ENCODE measurements at places on chromosomes 7 and 10.

DNA sequence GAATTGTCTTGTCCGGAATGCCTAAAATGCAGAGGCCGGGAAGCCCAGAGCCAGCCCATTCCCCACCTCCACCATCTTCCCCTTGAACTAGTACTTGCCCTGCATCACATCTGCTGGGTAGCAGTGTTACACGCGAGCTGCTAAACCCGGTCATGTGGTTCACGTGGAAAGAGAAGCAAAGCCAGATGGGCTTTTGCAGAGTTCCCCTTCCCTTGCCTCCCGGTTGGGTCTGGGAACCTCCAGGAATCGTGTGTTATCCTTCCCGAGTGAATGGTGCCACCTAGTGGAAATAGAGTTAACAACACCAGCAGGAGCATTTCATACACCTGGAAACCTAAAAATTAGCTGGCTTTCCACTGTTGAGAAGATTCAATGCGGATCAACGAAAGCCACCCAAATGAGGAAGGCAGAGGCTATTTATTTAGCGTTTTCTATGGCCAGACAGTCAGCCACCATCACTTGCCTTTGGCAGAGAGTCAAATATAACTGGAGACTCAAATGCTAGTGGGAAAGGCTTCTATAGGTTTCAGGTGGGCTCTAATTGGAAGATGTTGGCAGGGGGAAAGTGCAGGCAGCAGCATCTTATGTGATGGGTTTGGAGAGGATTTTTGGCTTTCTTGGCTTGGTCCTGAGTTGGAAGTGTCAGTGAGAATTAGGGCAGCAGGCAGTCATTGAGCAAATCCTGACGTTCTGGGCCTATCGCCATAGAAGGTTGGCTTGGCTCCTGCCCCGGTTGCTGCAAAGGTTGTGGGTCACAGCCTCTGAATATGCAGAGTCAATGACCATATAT is 12.9 kb upstream of the DENND2A start:
- DNase-seq: peak; percentile 35

- DNase-seq: no peak
Observed at GRCh38 chr7:98174334-98175259, 36.6 kb upstream of the BHLHA15 start.

DNA sequence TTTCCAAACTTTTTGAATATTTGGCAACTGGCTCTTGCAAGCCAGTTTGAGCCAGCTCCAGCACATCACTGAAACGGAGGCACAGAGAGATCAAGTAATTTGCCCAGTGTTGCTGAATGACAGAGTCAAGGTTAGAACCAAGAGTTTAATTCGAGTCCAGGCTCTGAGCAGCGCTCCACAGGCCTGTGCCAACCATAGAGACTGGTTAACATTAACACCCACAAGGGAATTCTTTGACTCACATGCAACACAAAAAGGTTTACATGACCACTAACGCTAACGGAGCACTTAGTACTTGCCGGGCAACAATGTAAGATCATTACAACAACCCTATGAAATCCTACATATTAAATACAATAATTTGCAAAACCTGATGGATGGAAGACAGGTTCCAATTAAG is 1.5 kb downstream of the RGS10 start:
- DNase-seq: no peak

- no peak for DNase-seq
Observed at GRCh38 chr10:33241351-33241750, 93.1 kb downstream of the NRP1 start.

DNA sequence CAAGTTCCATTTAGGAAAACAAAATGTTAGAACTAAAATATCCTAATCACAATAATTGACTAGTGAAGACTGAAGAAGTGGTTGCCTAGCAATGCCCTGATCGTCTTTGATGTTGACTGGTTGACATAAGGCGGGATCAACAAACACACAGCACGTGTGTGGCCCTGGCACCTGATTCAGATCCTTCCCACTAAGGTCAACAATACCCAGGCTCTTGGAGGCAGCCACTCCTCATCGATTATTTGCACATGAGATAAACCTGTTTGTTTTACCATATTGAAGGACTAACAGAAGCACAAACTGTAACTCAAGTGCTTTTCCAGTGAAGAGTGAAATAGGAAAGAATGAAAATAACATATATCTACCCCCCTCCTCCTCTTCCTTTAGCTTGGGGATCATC is 15.6 kb downstream of the FANK1 start:
- DNase-seq: no peak

GRCh38 chr10:62690703-62691102 is 113.8 kb upstream of the ADO start:
- no peak for DNase-seq

GRCh38 chr7:120927454-120928103 is 23.0 kb upstream of the ING3 start:
- DNase-seq: no peak

GRCh38 chr7:24781106-24781505 is 23.8 kb upstream of the GSDME start:
- DNase-seq: no peak

Data from occipital lobe (tissue), 3 donors.